Spinal cord (tissue), 10 donors: ENCODE measurements at places on chromosomes 13 and 19.
A peak's percentile ranks its signal among the peaks of the same experiment; 100 is the strongest.

DNA sequence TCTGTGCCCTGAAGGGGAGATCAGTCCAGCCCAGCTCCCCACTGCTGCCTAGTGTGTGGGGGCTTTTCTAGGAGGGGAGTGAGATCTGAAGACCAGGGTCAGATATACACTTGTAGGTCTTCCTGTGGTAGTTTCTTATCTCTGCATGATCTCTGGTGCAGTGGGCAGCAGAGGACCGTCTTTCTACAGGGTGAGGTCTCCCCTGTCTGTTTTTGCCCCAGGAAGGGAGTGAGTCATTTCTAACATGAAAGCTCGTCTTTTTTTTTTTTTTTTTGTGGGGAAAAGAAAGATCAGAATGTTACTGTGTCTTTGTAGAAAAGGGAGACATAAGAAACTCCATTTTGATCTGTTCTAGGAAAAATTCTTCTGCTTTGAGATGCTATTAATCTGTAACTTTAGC is 8.8 kb upstream of the ZNF808 start:
- no peak for DNase-seq

GRCh38 chr19:7115721-7116120 is 46.2 kb downstream of the ZNF557 start:
- DNase-seq: no peak

DNA sequence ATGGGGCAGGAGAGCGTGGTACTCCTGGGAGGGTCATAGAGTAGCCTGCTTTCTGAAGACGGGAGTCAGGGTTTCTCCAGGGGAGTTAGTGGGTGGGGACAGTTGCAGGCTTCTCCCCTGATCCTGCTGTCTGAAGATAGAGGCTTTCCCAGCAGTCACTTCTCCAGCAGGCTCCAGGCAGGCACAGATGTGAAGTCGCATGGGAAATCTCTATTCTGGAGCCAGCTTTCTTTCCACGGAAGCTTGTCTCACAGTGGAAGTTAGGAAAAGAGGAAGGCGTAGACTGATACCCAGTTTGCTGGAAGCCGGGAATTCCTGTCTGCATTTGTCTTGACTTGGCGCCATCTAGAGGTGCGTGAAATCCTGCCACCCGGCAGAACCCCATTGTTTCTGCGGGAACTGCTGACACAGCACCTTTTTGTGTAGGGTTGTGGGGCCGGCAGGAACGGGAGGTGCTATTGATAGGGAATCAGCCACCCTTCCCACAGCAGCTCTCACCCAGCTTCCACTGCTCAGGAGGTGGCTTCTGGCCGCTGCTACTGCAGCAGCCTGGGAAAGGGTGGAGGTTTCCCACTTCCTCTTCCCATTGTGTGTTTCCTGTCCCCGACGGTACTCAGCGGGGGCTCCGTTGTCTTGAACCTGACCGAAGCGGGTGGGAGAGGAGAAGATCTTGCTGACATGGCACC is 28.5 kb upstream of the NPAS1 start:
- DNase-seq: peak; percentile 72

GRCh38 chr13:73141292-73141771 is 82.5 kb downstream of the KLF5 start:
- no peak for DNase-seq

DNA sequence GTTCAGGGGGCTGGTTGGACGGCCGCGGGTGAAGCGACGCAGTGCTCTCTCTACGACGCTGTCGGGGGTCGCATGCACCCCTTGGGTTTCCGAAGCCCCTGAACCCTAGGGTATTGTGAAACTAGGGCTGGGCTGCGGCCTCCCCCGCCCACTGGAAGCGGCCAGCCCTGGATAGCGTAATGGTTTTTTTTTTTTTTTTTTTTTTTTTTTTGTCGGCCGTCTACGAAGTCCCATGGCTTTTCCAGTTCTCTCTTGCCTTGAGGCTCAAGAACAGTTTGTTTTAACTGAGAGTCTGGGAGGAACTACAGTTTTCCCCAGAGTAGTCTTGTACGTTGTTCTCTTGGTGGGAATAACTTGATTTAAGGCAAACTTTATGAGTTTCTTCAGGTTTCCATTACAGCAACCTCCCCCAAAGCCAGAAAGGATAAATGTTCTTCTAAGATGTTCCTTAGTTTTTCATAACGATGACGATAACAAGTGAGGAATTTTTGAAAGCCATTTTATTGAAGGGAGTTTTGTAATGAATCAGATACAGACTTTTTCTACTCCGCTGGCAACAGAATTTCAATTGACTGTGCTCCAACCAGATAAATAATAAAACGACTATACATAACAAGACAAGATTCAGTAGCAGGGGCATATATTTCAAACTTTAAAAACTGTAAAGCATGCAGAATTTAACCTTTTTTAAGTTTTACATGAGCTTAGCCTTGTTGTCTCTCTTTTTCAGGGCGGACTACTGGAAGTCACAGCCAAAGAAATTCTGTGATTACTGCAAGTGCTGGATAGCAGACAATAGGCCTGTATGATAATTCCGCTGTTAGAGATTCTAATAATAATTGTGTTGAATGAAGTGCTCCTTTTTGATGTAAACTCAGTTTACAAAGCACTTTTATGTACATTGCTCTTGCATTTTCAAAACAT is 867 bp downstream of the WBP4 start:
- peak; percentile 2 for DNase-seq

- no peak for DNase-seq
These were observed 13.3 kb downstream of the SPATA13 start for GRCh38 chr13:24173795-24174194.

GRCh38 chr13:45016792-45017425 is 27.6 kb downstream of the GPALPP1 start:
- DNase-seq: no peak

- DNase-seq: no peak
These were observed 77.1 kb upstream of the WASF3 start for GRCh38 chr13:26480246-26480855.

- peak; percentile 16 for DNase-seq
These were observed 647.2 kb upstream of the KLHL1 start for GRCh38 chr13:70755456-70755855.

GRCh38 chr19:38850436-38850975 is 720 bp upstream of the HNRNPL start:
- peak; percentile 100 for DNase-seq

DNA sequence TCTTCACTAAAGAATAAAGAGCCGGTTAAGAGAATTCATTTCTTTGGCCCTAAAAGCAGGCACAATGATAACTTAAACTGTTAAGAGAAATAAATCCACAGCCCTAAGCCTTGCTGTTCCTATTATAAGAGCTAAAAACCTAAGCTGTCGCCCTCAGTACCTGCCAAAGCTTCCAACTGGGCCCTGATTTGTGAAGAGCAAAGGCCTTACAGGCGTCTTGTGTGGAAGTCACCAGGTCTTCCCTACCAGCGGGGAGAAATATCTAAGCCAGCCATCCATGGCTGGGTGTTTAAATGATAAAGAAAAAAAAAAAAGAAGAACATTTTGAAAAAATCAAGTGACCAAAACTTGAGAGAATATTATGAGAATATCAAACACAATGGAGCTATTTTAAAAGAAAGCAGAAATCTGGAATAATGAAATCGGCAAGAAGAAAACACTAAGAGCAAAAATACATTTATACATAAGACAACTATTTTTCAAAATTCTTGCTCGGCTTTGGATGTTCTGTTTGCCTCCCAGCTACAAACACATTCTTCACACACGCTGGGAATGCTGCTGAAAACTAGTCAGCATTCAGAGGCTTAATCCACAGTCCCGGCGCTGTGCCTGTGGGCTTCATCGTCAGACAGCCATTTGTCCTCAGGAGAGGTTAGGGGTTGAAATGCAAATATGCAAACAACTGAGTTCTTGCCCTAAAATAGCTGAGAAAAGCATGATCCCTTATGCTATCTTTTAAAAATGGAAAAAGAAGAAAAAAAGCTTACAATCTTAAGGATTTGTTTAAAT is 89.8 kb upstream of the LSM14A start:
- no peak for DNase-seq

GRCh38 chr19:7242601-7243258 is 51.5 kb downstream of the INSR start:
- no peak for DNase-seq

- no peak for DNase-seq
These were observed 5.8 kb downstream of the RAB20 start for GRCh38 chr13:110555601-110556223.

- DNase-seq: no peak
These were observed 161.1 kb downstream of the LACC1 start for GRCh38 chr13:44040818-44041100.

DNA sequence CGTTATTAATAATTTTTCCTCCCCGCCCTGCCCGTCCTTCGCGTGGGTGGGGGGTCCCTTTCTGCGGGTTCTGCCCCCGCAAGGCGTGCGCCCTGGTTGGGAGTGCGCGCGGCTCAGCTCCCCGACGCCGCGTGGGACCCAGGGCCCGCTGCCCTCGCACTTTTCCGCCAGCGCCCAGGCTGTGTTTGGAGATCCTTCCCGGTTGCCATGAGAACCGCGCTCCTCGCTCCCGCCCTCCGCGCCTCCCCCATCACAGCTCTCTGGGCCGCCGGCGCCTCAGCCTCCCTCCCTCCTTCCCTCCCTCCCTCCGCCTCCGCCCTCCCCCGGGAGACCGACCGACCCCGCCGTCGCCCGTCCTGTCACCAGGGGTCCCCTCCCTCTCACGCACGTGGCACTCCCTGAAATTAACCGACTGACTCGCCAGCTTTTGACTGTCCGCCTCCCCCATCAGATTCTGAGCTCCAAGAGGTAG is 2.4 kb upstream of the SSBP4 start:
- peak; percentile 78 for DNase-seq

GRCh38 chr13:40333226-40333625 is 333.2 kb downstream of the FOXO1 start:
- no peak for DNase-seq
